ENCODE measurements at places on chromosomes 6 and 20. TPM values are rescaled to one million over a fixed set of nuclear protein-coding genes. Genes with fewer than 3 reads are reported as not detected.

- no peak overlapping the region for H3K27ac ChIP-seq
- no peaks in the 10 kb centered on the region for H3K36me3 ChIP-seq
- no peak for DNase-seq
- H3K27me3 ChIP-seq: no peaks in the 10 kb centered on the region
- H3K4me1 ChIP-seq: no peaks in the 10 kb centered on the region
Observed at GRCh38 chr20:16537918-16538317, 35.3 kb downstream of the KIF16B start.

- H3K36me3 ChIP-seq: no peaks in the 10 kb centered on the region
- H3K27ac ChIP-seq: no peak overlapping the region
- no peaks in the 10 kb centered on the region for H3K27me3 ChIP-seq
- no peak for DNase-seq
- no peaks in the 10 kb centered on the region for H3K4me1 ChIP-seq
- H3K4me3 ChIP-seq: no peak overlapping the region
Observed at GRCh38 chr6:4327841-4328240, 192.5 kb upstream of the ECI2 start.

The PARD6B gene
- 6.0 TPM for total RNA-seq

GRCh38 chr20:15297059-15297875 is 959.9 kb upstream of the FLRT3 start:
- H3K27ac ChIP-seq: no peak overlapping the region
- H3K4me1 ChIP-seq: no peaks in the 10 kb centered on the region
- no peak overlapping the region for H3K4me3 ChIP-seq
- no peaks in the 10 kb centered on the region for H3K27me3 ChIP-seq
- H3K36me3 ChIP-seq: no peaks in the 10 kb centered on the region
- no peak for DNase-seq

The KHDC1 gene
- 7.4 TPM for total RNA-seq

DNA sequence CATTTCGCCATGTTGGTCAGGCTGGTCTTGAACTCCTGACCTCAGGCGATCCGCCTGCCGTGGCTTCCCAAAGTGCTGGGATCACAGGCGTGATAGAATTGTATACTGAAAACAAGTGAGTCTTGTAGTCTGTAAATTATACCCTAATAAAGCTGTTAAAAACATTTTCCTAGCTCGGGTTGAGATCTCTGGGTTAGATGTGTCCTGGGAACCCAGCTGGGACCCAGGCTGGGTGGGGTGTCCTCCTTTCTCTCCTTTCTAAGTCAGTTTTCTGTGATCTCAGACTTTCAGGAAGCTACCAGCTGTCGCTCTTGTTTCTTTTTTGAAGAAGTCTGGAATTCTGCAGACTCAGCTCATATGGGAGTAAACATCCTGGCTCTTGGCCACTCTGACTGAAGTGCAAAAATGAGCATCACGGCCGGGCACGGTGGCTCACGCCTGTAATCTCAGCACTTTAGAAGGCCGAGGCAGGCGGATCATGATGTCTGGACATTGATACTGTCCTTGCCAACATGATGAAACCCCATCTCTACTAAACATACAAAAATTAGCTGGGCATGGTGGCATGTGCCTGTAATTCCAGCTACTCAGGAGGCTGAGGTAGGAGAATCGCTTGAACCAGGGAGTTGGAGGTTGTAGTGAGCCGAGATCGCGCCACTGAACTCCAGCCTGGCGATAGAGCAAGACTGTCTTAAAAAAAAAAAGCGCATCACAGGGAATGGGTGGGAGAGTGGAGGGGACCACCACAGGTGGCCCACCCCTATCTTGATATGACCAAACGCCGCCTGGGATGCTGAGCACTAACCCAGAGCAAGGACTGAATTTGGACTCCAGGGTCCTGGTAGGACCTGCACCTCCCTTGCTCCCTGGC is 9.9 kb upstream of the PCIF1 start:
- H3K27me3 ChIP-seq: peaks cover 19% of the 10 kb centered on the region
- H3K4me1 ChIP-seq: no peaks in the 10 kb centered on the region
- H3K36me3 ChIP-seq: no peaks in the 10 kb centered on the region
- H3K4me3 ChIP-seq: no peak overlapping the region

DNA sequence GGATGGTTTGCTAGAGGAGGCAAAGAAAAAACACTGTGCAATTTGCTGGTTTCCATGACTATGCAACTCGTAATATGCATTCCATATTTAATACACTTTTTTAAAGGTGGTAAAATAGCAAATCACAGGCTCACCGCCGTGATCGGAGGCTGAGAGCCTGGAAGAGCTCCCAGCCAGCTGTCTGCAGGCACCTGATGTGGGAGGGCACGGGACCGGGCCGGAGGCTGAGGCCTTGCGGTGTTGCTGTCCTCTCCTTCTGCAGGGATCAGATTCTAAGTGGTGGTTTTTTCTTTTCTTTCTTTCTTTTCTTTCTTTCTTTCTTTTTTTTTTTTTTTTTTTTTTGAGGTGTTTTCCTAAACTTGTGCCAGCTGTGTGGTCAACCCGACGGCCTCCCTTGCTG is 282.3 kb downstream of the CDH4 start:
- no peak for DNase-seq
- H3K4me3 ChIP-seq: no peak overlapping the region
- H3K27ac ChIP-seq: no peak overlapping the region
- no peaks in the 10 kb centered on the region for H3K36me3 ChIP-seq
- H3K4me1 ChIP-seq: no peaks in the 10 kb centered on the region
